ENCODE measurements at places on chromosomes 16 and 17.
A peak's percentile ranks its signal among the peaks of the same experiment; 100 is the strongest.

DNA sequence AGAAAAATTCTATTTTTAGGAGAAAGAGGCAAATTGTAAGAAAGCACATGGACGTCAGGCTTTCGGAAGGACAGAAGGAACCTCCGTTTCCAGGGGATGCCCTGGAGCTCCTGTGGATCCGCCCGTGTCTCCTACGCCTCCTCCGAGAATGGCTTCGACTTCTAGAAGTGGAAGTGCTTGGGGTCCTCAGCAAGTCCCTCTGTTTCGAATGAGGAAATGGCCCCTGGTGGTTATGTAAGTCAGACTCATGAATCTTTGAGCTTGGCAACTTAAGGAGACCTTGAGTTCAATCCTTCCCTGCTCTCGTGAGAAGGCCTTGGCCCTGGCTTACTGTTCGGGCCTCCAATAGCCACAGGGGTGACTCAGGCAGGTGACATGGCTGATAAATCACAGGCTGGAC, 38.9 kb downstream of the COX4I1 start:
- DNase-seq: no peak

DNA sequence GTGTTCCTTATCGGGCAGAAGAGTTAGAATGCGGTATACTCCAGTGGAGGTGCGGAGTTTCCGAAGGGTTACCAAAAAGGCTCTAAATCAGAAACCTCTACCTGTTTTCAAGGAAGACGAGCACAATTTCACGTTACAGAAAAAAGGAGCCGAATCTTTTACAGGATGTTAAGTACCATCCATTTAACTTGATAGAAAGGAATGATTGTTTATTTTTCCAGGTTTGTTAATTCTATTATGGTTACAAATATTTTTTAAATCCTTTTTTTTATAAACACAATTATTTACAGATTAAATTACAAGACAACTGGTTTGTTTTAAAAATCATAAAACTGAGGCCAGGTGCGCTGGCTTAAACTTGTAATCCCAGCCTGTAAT, 18.2 kb downstream of the ZNF213 start:
- no peak for DNase-seq

GRCh38 chr17:40419559-40420331, 2.0 kb upstream of the TOP2A start:
- no peak for DNase-seq

DNA sequence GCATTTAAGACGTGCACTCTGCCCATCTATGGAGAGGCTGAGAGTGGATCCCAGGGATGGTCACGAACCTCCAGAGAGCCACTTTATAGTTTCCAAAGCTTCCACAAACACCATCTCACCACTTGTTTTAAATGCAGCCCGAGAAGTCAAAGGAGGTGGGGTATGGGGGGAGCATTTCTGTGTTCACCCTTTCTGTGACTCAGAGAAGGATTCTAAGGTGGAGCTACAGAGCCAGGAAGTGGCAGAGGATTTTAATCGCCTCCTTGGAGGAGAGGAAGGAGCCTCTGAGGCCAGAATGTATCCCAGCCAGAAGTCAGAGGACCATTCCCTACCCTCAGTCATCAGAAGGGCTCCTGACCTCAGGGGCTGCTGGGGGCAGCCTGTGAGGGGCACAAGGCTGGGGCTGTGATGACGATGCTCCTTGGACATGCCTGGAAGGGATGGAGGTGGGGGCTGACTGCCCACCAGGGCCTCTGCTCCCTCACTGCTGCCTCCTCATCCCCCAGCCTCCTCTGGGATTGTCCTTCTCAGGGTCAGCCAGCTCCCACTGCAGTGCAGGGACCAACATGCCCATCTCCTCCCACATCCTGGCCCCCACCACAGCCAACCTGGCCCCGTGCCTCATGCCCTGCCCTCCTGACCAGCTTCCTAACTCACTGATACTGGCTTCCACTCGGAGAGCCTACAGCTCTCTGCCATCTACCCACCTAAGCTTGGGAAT, 2.8 kb downstream of the XYLT2 start:
- no peak for DNase-seq

DNA sequence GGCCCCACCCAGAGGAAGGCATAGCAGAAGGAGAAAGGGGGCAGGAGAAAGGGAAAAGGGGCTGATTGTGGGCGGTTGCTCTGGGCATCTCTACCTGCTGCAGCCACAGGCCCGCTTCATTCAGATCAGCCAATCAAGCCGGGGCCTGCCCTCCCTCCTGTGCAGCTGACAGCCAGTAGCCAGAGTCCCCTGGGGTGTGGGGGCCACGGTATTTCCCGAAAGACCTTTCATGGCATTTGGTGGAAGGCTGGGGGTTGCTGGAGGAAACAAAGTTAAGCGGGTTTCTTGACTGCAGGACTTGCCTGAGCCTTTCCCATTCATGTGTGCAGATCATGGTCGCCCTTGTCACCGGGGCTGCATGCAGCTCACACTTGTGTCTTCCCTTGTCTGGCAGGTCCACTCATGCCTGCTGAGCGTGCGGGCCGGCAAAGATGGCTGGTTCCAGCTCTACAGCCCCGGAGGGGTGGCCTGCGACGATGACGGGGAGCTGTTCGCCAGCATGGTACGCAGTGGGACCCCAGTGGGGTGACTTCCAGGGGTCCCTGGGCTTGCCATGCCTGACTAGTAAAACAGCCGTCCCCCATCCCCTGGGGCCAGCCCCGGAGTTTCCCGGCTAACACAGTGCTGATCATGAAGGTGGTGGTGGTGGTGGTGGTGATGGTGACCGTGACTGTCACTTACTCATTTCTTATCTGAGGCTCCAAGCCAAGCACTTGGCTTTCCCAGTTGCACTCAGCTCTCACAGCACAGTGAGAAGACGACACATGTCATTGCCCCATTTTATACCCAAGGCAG, 82.7 kb upstream of the PLCG2 start:
- no peak for DNase-seq

DNA sequence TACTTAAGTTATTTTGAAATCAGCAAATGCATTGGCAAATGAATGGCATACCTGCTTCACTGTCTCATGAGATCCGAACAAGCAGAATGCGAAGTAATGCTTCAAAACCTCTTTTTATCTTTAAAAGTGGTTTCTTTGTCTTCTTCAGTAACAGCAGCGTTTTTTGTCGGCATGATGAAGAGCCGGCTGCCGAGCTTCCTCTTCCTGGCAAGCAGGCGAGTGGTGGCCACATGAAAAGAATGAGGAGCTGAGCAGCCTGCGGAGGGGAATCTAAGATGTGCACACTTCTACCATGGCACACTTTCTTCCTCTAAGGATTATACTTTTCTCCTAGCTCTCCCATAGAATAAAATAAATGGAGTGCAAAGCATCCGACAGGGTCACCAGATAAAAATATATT, 42.4 kb upstream of the AKTIP start:
- DNase-seq: peak; percentile 24

DNA sequence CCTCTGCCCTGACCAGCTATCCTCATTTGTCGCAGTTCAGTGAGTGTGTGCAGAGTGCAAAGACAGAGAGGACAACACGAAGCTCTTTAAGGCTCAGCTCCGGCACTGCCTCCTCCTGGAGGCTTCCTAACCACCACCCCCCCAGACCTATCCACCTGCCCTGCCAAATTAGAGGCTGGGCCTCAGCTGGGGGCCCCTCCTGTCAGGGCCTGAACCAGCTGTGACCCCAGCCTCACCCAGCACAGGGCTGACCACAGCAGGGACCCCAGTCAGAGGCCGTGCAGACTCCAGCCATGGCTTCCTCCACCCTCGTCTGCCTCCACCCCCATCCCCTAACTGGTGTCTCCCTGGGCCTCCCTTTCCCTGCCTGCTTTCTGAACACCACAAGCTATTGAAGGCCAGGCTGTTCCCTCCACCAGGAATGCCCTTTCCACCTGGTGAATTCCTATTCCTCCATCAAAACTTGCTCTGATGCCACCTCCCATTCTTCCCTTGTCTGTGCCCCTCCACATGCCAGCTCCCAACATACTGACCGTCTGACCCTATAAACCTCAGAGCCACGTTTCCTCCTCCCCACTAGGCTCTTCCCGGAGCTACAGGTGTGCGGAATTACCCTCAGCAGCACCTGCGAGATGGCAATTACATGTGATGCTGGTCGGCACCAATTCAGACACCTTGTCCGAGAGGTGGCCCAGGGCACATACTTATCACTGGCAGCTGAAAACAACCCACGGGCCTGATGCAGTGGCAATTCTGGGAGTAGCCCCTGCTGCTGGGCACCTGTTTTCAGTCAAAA, 8.8 kb downstream of the SREBF1 start:
- no peak for DNase-seq

DNA sequence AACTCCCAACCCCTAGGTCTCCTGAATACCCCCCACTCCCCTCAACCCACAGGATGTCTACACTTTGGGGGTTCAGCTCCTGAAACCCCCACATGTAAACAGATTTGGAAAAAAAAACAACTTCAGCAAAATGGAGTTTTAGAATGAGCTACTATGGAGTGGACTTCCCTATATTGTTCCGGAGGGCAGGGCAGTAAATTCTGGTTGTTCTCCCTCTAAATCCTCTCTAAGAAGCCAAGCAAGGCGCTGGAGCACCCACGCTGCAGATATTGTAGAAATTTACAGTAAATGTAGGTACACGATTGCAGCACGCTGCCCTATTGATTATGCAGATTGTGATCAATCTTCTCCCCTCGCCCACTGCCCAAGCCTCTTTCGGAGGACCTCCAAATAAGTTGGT, 8.5 kb upstream of the ZFHX3 start:
- no peak for DNase-seq

DNA sequence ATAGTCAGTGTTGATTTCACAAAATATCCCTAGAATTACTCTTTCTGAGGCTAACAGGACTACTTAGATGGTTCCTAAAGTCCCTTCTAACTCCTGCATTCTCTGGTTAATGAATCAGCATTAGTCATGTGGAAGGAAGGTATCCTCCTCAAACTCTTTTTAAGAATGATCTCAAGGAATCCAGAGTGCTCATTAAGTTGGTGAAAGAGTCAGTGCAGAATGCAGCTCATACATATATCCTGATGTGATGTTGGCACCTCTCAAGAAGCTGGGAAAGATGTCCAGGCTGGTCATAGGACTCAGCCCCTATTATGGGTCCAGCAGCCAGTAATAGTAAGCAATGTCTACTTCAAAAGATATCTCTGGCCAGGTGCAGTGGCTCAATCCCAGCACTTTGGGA, 65.5 kb downstream of the PIGL start:
- DNase-seq: no peak

- no peak for DNase-seq
These were observed 41.1 kb downstream of the TSC2 start for GRCh38 chr16:2088759-2089358.

DNA sequence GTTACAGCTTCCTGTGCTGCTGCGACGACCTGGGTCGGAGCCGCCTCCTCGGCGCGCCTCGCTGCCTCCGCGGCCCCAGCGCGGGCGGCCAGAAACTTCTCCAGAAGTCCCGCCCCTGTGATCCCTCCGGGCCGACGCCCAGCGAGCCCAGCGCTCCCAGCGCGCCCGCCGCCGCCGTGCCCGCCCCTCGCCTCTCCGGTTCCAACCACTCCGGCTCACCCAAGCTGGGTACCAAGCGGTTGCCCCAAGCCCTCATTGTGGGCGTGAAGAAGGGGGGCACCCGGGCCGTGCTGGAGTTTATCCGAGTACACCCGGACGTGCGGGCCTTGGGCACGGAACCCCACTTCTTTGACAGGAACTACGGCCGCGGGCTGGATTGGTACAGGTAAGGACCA, 746 bp downstream of the HS3ST2 start:
- no peak for DNase-seq

GRCh38 chr17:34706029-34706428, 126.6 kb downstream of the TMEM132E start:
- DNase-seq: no peak

GRCh38 chr16:79691007-79691406, 90.5 kb upstream of the MAF start:
- DNase-seq: no peak

GRCh38 chr16:86549076-86549892, 5.8 kb downstream of the MTHFSD start:
- DNase-seq: no peak

GRCh38 chr17:64982139-64982915, 63.0 kb upstream of the LRRC37A3 start:
- no peak for DNase-seq

DNA sequence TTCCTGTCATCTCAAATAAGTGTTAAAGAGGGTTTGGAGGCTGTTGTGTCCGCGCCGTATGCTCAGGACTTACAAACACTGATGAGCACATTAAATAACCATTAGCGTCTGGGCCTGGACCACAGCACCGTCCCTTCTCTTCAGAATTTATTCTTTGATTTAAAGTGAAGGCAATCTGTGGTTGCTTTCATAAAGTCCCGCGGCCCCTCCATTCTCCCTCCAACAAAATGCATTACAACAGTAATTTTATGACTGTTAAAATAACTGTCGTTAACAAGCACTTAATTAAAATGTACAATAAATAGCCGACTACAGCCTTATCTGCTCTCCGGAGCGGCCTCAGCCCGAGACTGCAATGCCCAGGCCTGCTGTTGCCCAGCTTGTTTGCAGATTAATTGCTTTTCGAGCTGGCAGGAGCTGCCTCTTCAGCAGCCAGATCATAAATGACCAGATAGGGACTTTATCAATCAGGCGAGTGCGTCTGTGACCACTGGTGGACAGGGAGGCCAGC, 30.6 kb upstream of the IRX3 start:
- DNase-seq: no peak

DNA sequence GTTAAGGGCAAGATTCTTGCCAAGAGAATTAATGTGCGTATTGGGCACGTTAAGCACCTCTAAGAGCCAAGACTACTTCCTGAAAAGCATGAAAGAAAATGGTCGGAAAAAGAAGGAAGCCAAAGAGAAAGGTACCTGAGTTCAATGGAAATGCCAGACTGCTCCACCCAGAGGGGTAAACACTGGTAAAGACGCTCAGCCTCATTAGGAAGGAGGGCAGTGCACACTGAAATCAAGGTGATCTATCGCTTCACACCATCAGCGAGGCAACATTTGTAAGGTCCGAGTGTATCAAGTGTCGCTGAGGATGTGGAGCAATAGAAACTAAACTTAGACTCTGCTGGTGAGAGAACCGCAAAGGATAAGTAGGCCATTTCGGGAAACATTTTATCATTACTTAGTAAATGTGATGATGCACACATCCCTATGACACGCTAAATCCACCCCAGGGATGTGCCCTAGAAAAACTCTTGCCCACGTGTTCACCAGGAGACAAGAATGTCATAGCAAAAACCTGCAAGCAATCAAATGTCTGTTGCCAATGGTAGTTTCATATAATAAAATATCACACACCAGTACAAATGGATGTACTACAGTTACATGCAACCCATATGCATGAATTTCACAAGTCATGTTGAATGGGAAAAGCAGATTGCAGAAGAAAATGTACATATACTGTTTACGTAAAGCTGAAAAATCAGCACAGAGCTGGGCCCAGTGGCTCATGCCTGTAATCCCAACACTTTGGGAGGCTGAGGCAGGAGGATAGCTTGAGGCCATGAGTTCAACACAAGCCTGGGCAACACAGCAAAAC, 23.6 kb downstream of the CNTROB start:
- no peak for DNase-seq
